ENCODE measurements at places on chromosomes 12 and 14.

GRCh38 chr12:7951671-7952070, 15.7 kb upstream of the SLC2A3 start:
- no peak for DNase-seq

DNA sequence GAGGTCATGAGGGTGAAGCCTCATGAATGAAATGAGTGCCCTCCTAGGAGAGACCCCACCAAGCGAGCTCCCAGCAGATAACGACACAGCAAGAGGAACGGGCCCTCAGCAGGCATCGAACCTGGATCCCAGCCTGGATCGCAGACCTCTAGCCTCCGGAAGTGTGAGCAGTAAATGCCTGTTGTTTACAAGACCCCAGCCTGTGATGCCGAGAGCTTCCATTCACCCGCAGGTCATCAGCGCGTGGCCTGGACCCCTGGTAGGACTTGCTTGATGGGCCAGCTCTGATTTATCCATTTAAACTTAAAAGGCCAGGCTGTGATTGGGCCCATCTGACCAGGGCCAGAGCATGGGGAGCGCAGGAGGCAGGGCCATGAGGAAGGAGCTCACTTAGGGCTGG, 7.0 kb downstream of the TMEM179 start:
- DNase-seq = no peak

GRCh38 chr14:83171761-83172160, 1638.1 kb upstream of the SEL1L start:
- no peak for DNase-seq

GRCh38 chr14:52189325-52189724, 78.2 kb upstream of the PTGDR start:
- no peak for DNase-seq

DNA sequence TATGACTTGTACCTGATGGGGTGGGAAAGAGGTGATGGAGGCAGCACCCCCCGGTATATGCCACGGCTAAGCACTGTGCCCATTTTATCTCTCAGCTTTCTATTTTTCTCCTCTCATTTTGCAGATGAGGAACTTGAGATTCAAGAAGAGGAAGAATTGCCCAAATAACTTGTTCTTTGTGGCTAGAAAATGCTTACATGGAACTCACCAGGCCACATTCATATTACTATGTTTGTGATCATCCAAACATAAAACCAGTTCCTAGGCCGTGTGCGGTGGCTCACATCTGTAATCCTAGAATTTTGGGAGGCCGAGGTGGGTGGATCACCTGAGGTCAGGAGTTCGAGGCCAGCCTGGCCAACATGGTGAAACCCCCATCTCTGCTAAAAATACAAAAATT, 14.5 kb upstream of the PSMD9 start:
- no peak for DNase-seq

DNA sequence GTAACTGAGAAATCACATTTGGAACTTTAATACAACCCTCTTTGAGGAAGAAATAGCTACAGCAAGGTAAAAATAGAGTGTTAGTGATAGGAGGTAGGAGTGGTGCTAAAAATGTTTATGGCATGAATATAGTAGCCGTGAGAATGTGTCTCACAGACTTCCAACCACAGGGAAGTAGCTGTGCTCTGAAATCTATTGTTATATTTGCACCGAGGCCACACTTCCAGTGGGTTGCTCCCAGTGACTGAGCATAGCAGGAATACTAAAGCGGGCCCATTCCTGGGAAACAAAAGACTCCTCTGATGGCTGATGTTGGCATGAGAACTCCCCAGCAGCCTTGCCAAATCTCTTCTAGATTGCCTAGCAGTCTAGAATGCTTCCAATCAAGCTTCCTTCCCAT, 174.1 kb upstream of the PLXNC1 start:
- no peak for DNase-seq

DNA sequence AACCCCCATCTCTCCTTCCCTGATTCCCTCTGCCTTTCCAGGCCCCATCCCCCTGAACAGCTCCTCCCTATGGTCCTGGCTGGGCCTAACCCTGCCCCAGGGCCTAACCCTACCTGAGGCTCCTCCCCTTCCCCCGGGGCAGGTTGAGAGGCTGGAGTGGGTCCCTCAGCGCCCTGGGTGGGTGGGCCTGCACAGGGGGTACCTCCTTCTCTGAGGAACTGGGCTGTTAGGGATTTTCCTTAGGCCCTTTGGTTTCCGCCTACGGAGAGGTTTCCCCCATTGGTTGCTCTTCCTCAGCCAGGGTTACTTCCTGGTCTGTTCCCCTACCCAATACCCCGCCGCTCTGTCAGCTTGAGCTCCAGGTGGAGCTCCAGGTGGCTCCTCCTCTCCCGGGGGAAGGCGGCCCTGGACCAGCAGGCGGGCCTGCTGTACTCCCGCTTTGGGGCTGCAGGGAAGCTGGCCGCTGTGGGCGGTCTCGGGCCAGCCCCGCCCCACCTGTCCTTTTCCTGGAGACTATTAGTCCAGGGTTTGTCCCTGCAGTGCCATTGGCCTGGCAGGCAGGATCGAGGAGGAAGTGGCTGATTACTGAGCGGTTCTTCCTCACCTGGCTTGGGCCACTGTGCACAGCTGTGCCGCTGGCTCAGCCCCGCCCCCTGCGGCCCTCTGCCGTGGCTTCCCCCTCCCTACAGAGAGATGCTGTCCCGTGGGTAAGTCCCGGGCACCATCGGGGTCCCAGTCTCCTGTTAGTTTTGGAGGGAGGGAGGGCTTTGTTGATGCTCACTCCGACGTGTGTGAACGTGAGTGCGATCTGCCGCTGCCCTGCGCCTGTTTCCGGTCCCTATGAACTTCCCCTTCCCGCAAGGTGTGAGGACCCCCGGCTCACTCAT, 2.5 kb downstream of the C12orf57 start:
- DNase-seq = peak; percentile 84

DNA sequence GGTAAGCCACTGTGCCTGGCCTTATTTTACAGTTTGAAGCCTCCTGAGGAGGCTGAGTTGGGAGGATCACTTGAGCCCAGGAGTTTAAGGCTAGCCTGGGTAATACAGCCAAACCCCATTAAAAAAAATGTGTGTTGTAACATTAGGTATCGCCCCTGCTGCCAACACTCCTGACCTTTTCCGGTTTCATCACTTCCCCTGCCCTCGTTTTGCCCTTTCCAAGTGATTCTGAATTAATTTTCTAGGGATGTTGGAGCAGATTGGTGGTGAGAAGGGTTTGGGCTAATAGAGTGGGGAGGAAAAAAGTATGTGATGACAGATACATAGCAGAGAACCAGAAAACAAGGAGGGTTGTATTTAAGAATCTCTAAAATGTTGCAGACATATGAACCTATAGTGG, 25.6 kb upstream of the C12orf71 start:
- no peak for DNase-seq

DNA sequence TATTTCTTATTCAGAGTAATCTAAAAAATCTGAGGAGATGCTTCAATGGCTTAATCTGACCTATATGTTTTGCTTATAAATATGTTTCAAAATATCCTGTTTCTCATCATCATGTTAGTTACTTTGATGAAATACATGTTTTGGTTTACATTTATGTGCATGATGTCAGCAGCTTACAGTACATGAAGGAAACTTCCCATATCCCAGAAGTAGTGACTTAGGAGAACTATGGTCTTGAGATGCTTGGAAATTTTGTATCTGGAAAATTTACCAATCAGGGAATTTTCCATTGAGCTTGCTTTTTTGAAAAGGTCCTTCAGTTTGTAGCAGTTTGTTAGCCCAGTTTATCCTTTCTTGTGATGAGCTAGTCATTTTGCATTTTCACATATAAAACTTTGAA, 73.3 kb downstream of the RASSF8 start:
- no peak for DNase-seq

DNA sequence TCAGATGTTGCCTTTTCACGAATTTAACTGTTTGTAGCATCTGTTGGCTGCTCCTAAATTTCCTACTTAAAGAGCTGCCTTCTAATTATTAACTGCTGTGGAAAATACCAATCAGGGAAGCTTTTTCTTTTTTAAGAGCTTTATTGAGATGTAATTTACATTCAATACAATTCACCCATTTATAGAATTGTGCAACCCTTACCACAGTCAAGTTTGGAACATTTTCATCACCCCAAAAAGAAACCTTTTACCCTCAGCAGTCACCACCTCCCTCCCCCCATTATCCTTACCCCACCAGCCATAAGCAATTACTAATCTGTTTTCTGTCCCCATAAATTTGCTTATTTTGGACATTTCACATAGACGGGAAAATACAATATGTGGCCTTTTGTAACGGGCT, 1.4 kb downstream of the PCNX4 start:
- no peak for DNase-seq

DNA sequence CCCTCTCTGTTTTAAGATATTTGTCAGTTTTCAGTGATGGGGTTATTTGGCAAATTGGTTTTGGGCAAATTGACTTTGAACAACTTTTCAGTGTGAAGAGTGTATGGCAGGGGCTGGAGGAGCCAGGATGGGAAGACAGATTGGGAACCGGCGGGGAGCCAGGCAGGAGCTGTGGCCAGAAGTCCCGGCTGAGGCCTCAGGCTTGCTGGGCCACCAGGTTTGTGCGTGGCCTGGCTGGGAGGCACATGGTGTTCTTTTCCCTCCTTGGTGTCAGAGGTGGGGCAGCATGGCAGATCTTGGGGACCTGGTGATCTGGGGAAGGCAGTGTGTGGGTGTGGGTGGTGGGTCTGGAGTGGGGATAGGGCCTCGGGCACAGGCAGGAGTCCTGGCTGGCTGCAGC, 61.1 kb downstream of the SLC25A47 start:
- no peak for DNase-seq

- no peak for DNase-seq
These were observed 40.1 kb downstream of the VDR start for GRCh38 chr12:47864646-47865235.

- DNase-seq = no peak
These were observed 28.7 kb downstream of the RAP1B start for GRCh38 chr12:68639396-68639767.

DNA sequence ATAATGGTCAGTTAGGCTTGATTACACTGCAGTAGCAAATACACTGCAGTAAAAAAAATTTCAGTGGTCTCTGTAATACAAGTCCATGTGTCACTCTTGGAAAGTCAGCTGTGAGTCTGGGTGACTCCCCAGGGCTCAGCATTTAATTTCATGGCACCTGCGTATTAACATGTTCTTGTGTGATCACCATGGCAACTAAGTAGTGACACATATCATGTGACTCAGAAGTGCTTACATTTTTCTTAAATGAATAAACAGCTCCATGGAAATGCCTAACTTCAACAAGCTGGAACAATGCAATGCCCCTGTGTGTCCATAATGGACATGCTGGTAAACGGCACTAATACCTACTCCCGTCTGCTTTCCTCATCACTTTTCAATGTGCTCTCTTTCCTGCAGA, 88.5 kb upstream of the ANO4 start:
- DNase-seq = no peak

DNA sequence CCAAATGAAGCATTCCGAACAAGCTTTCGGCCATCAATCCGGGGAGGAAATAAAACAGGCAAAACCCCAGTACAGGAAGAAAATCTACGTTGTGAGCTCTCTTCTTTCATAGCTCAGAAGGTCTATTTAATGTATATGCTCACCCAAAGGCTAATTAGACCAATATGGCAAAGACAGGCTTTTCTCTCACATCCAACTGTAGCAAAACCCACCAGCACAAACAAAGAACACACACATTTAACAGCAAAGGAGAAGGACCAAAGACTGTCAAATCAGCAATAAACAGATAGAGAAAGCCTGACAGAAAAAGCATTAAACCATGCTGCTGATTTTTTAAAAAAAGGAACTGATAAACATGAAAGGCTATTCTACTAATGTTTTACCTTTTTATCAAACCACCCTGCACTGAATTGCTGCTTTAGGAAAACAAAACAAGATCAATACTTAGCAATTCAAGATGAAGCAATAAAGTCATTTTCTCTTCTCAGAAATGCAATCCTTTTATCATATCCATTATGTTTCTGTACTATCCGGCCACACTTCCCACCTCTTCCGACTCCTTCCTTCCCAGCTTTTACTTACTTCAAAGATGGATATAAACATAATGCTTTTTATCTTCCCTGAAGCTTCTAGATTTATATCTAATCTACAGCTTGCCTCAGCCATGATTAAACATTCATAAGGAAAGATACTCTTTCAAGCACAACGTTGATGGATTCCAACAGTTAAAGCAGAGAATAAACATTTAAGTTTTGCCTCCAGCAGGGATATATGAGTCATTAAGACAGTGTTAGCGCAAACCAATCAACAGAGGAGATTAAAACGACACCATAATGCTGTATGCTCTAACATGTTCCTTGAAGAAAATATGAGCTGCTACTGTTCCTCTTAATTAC, 74.6 kb upstream of the BBS10 start:
- no peak for DNase-seq

- no peak for DNase-seq
These were observed 28.7 kb downstream of the CCDC85C start for GRCh38 chr14:99575043-99576023.

GRCh38 chr14:95522116-95522515, 5.7 kb upstream of the SYNE3 start:
- DNase-seq = no peak

- DNase-seq = no peak
These were observed 7.4 kb upstream of the BEGAIN start for GRCh38 chr14:100594625-100594951.

DNA sequence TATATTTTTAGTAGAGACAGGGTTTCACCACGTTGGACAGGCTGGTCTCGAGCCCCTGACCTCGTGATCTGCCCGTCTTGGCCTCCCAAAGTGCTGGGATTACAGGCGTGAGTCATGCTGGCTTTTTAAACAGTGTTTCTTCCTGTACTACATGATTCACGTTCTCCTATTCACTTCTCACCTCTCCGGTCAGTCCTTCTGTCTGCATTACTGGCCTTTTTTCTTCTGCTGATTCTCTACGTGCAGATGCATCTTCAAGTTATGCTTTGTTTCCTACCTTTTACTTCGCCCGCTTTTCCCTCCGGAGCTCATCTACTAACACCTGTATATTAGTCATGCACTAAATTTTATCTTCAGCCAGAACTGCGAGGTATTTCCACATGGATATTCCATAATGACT, 296.2 kb upstream of the FLRT2 start:
- no peak for DNase-seq

GRCh38 chr12:57896434-57897201, 44.7 kb upstream of the ATP23 start:
- no peak for DNase-seq

DNA sequence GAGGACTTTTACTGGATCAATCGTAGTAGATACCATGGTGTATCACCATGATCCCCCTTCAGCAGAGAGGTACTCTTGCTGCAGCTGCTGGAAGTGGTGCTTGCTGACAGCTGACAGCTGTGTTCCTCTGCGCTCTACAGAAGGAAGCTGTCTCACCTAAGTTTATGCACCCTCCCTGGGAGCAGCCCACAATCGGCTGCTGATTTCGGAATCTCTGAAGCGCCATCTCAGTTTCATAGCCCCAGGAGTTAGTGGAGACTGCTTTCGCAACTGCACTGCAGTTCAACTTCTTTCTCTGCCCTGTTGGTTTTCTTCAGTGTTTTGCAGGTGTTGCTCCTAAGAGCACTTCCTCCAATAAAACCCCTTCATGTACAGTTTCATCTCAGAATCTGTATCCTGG, 237.9 kb downstream of the PAWR start:
- no peak for DNase-seq

All from GM13976 (cell line).